ENCODE measurements at places on chromosomes 3 and 15.

DNA sequence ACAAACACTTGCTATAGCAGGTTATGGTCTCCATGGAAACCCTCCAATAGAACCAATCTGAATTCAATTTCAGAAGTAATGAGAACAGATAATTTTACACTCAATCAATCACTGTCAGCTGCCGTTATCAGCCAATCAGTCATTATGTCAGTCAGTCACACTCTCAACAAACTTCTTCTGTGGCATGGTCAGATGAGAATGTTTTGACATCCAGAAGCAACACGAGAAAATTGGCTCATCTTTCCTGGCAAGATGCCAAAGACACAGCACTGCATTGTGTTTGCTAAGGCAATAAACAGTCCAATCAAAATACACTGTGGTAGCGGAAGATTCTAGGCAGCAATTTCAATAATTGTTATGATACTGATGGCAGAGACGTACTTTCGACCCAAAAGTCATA lies 190.7 kb downstream of the RORA start:
- DNase-seq = no peak

DNA sequence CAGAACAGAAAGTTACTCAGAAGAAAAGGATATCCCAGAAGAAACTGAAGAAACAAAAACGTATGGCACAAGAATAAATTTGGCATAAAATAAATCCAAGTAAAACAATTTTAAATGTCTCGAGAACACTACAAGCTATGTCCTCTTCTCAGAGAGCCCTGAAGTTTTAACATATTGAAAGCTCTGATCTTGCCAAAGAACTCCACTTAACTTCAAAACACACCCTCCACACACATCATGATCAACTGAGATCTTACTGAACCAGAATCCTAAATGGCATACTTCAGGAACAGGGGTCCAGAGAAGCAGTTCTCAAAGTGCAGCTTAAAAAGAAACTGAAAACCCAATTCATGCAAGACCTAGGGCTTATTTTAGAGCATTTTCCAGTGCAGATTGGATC lies 194.3 kb downstream of the MAGI1 start:
- DNase-seq = no peak

- DNase-seq = no peak
Measured at GRCh38 chr3:127744253-127744815, 71.6 kb downstream of the ABTB1 start.

- DNase-seq = no peak
Measured at GRCh38 chr15:89291934-89292438, 42.6 kb downstream of the POLG start.

Data from A549 (cell line).